ENCODE measurements at places on chromosomes 6 and 20.
A peak's percentile ranks its signal among the peaks of the same experiment; 100 is the strongest.

DNA sequence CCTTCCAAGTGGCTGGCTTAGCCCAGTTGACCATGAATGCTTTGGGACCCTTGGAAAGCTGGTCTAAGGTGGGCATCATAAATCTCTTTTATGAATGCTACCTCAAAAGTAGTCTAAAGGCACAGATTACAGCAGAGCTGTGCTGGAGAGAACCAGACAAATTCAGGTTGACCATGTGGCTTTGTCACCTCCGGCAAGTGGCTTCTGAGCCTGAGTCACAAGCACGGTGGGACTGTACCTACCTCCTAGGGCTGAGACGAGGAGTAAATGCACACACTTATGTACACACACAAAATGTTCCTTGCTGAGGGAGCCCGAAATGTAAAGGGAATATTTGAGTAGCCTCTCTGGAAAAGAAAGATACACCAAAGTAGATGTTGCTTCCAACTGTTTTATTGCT is 155.9 kb downstream of the NFATC2 start:
- no peak for DNase-seq

GRCh38 chr6:160055813-160056212 is 65.8 kb upstream of the SLC22A1 start:
- no peak for DNase-seq

DNA sequence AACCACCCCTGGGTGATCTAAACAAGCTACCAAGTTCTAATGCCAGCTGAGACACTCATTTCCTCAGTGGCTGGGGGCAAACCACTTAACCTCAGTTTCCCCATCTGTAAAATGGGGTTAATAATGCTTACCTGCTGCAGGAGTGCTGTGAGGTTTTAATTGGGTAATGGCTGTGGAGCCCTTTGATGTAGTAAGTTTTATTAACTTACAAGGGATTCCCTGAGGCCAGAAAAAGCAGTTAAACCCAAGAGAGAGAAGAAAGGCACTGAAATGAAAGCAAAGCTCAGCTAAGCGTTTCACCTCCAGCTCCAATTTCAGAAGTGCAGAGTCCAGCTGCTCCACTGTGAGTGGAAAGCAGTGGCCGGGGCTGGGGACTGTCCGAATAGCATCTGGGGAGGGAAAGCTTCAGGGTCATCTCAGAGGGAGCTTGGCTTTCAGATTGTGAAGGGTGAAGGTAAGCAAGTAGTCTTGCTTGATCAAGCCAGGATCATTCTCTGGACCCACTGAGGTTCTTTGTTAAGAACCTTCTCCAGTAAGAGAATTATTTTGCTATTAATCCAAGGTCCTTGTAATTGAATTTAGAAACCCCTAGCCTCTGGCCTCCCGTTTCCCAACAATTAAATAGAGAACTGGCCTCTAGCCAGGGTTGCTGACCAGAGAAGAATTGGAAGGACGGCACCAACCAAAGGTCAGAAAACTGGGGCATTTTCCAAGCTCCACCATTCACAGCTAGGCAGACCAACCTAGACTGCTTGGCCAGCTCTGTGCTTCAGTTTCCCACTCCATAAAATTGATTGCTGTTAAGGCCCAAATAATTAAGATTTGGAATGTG is 20.9 kb upstream of the TCP11 start:
- DNase-seq, result no peak

DNA sequence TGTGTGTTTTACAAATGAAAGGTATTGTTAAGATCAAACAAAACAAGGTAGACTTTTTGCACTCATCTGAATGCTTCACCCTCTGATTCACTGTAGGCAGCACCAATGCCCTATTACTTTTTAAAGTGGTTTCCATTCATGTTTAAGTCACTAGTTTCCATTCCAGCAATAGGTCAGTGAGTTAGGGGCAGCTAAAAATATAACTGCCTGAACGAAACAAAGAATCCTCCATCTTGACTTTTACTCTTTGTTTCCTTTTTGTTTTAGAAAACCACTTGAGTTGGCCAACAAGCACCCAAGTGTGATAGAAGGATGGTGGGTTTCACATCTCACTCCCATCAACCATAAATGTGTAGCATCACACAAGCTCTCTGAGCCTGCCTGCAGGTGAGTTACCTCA is 25.5 kb downstream of the CLIC5 start:
- DNase-seq, result no peak

GRCh38 chr6:100229512-100229911 is 235.2 kb downstream of the SIM1 start:
- no peak for DNase-seq

DNA sequence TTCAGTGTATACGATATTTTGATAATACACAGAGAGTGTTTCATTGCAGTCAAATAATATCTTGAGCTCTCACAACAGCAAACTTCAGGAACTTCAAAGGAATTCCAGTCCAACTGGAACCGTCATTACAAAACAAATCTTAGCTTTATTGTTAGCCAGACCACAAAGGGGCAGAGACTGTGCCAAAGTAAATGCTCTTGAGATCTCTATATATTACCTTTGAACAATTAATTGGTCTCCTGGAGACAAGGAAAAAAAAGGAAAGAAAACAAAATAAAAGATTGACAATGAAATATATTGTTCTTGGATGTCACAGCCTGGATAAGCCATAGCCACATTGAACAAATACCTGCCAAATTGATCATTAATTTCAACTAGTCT is 70.0 kb downstream of the FOXC1 start:
- DNase-seq, result no peak

GRCh38 chr6:109039795-109040194 is 54.9 kb downstream of the SESN1 start:
- peak; percentile 27 for DNase-seq
